T-helper 9 cell (primary cell): ENCODE measurements at places on chromosomes 11 and 22.

GRCh38 chr11:104792861-104793260 is 105.4 kb downstream of the CASP12 start:
- no peak for DNase-seq

GRCh38 chr22:35900483-35901168 is 128.0 kb downstream of the RBFOX2 start:
- no peak for DNase-seq

DNA sequence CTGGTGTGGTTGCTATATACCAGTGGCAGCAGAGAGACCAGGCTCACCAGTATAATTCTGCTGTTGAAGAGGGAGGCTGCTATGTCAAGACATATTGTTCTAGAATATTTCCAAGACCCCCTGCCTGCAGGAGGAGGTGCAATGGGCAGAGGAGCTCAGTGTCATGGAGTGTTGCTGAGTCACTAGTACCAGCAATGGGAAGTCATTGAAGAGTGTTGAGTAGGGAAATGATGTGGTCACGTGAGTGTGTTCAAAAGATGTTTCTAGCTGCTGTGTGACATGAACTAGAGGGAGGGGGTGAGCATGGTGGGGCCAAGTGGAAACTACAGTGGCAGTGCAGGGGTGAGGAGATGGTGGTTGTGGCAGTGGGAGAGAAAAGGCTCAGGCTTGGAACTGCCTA is 76.3 kb upstream of the BIRC3 start:
- no peak for DNase-seq

DNA sequence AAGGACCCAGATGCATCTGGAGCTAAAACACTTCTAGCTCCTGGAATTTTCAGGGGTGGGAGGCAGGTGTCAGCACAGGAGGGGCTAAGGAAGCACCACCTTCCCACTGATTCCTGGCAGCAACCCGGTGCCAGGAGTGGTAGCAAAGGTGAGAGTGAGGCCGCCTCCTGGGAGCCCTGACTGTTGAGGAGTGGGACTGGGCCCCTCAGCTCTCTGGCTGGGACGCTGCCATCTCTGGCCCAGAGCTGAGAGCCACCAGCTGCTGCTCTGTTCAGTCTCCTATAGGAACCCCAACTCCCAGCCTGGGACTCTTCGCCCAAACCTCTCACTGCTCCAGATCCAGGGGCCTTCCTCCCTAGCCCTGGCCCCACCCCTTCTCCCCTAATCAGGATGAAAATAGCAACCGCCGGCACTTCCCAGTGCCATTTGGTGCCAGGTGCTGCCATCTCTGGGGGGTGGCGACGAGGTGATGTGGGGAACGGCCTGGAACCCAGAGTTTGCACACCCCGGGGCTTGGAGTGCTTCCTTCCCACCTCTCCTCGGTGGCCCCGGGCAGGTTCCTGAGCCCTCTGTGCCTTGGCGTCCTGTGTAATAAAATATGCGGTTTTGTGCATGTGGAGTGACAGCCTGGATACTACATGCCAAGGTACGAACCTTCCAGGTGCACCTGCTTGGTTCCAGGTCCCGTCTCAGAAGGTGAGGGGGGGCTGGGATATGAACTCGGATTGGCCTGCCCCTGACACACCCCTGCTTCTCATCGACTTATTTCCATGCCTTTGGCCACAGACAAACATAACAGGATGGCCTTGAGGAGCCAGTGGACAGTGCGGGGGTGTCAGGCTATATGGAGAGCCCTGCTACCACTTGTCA is 35.7 kb upstream of the CELSR1 start:
- DNase-seq: no peak

DNA sequence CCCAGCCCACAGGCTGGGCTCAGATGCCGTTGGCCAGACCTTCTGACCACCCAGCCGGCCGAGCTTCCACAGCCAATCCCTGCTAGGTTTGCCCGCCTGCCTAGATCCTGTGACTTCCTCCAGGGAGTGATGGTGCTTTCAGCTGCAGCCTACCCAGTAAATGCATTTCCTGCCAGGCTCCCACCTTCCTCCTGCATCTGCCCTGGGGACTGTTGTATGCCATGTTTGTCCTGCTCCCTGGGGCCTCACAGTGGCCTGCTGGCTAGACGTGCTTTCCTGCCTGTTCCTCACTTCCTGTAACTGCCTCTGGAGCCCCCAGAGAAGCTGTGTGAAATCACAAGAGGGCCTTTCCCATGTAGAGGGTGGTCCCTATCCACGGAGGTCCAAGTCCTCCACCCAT is 86.2 kb downstream of the GALNT18 start:
- DNase-seq: no peak

DNA sequence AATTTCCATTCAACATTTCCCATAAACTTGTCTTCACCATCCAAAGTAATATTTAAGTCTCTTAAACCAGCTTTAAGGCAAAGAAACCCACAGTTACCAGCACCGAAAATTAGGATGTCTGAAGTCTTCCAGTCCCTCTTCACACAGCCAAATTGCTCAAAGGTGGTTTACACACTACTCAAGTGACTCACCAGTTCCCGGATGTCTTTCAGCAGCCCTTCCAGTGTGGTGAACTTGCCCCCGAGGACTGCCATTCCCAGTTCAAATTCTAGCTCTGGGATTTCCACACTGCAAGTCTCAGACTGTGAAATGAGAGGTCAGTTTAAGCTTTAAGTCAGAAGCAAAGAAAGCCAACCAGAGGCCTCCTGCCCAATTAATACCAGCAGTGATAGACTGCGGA is 5.1 kb downstream of the ZPR1 start:
- no peak for DNase-seq

DNA sequence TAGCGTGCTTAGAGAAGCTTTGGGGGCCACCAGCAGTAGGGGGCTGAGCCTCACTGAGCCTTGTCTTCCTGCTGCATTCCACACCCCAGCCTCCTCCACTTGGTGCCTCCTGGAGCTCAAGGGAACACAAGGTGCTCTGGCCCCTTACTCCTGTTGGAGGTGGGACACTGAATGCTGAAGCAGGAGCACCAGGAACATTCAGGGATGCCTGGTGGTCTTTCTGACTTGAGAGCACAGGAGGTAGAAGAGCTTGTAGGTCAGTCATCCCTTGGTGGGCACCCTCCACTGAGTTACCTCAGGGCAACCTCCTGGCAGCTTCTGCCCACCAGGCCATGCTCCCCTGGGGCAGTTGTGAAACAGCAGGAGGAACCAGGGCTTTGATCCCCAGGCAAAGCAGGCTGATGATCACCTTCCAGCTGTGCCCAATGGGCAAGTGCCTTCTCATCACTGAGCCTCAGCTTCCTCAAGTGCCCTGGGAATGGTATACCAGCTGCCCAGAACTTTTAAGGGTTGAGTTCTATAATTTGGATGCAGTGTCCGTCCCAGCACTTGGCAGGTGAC is 50.1 kb downstream of the CABIN1 start:
- no peak for DNase-seq
